ENCODE measurements at places on chromosomes 3 and 15.

- peak; percentile 23 for DNase-seq
Measured at GRCh38 chr3:198071602-198072287, 111.7 kb downstream of the LMLN start.

DNA sequence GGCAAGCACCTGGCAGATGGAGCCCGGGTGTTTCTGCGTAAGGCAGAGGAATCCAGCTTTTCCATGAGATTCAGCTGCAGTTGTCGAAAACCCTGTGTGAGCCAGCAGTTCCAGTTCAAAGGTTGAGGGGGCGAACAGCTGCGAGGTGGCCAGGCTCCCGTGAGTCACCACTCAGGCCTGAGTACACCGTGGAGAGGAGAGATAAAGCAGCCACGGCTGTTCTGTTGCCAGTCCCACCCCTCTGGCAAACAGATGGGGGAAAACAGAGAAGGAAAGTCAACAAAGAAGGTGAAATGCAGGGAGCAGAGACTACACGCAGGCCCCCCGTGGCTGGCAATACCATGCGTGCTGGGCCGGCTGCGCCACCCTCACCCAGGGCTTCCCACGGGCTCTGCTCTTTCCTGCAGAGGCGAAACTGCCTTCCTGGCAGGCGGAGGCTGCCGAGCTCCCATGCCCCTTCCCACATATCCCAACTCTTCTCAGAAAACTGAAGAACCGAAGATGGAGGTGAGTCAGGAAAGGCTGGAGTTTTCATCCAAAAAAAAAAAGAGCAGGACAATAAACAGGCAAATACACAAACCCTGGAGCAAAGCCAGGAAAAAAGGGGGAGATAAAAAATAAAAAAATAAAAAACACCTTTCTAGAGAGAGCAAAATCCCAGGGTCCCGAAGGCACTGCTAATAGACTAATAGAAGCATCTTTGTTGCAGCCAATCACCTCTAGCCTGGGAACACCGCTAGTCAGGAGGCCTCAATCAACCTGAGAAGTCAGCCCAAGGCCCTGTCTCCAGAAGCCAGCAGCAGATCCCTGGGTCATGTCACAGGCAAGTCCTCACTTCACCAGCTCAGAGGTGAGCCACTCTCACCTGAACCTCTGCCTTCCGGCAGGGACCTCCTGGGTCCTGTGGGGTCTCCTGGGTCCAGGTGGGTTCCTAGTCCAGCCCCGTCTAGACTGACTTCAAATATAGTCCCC is 37.7 kb downstream of the FAM174B start:
- DNase-seq = no peak

GRCh38 chr15:100781961-100782530 is 97.6 kb upstream of the ALDH1A3 start:
- no peak for DNase-seq

GRCh38 chr3:184586851-184587250 is 25.3 kb downstream of the EPHB3 start:
- no peak for DNase-seq

DNA sequence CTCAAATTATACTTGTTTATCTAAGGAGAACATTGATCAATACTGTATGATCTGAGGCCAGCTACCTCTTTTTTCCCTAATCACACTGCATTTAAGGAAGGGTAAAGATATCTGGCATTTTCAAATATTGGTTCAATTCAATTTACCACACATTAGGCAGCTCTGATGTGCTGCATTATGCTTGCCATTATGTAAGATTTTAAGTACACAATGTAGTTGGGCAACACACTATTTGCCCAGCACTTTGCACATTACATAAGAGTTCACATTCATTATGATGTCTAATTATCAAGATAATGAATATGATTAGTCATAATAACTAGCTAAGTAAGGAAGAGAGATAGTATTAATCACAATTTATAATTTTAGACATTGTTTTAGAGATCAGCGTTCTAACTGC is 196.3 kb downstream of the BCHE start:
- DNase-seq = no peak

DNA sequence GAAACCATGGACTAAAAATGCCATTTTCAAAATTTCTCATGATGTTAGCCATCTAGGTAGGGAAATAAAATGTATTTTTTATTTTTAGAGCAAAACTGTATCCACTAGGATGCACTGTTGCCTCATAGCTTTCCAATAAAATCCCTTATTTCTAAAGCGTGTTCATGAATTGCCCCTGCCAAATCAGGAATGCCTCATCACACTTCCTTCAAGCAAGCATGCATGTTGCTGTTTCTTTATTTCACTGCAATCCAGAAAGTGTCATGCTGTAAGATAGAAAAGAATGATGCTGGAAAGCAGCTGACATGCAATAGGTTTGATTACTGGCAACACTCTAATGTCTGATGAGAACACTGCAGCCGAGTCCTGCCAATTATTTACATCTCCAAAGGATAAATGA is 239.5 kb downstream of the CHL1 start:
- DNase-seq = no peak

All from activated CD8-positive, alpha-beta memory T cell treated with anti-CD3 and anti-CD28 coated beads for 1 hour (primary cell).